ENCODE measurements at places on chromosomes 11 and 22.
A peak's percentile ranks its signal among the peaks of the same experiment; 100 is the strongest.

DNA sequence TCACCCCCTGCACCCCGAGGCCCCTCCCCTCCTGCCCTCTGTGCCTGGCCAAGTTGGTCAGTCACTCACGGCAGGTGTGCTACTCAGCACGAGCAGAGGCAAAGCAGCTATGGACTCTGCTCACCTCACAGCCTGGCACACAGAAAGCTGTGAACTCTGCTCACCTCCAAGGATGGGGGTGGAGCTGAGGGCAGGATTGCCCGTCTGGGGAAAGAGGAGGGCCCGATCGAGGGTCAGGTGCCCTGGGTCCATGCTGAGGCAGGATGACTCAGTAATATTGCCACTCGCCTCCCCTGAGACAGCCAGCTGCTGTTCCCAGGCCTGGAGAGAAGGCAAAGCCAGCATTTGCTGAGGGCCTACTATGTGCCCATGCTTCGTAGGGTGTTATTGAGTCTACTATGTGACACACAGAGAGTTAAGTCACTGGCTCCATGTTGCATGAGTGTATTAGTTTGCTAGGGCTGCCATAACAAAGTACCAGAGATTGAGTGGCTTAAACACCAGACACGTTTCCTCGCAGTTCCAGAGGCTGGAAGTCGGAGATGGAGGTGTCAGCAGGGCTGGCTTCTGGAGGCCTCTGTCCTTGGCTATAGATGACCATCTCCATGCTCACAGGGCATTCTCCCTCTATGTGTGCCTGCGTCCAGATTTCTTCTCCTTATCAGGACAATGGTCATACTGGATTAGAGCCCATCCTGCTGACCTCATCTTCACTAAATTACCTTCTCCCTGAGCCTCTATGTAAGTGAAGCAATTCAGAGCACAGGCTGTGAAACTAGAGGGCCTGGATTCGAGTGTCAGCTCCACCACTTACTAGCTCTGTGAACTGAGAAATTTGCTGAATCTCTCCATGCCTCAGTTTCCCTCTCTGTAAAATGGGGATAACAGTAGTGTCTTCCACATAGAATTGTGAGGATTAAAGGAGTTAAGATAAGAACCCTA, 13.2 kb upstream of the TSKU start:
- no peak for DNase-seq

GRCh38 chr11:46050003-46050461, 71.2 kb downstream of the PHF21A start:
- no peak for DNase-seq

GRCh38 chr11:71189768-71190315, 62.5 kb downstream of the SHANK2 start:
- no peak for DNase-seq

- no peak for DNase-seq
These were observed 3.4 kb upstream of the NR1H3 start for GRCh38 chr11:47254386-47254785.

DNA sequence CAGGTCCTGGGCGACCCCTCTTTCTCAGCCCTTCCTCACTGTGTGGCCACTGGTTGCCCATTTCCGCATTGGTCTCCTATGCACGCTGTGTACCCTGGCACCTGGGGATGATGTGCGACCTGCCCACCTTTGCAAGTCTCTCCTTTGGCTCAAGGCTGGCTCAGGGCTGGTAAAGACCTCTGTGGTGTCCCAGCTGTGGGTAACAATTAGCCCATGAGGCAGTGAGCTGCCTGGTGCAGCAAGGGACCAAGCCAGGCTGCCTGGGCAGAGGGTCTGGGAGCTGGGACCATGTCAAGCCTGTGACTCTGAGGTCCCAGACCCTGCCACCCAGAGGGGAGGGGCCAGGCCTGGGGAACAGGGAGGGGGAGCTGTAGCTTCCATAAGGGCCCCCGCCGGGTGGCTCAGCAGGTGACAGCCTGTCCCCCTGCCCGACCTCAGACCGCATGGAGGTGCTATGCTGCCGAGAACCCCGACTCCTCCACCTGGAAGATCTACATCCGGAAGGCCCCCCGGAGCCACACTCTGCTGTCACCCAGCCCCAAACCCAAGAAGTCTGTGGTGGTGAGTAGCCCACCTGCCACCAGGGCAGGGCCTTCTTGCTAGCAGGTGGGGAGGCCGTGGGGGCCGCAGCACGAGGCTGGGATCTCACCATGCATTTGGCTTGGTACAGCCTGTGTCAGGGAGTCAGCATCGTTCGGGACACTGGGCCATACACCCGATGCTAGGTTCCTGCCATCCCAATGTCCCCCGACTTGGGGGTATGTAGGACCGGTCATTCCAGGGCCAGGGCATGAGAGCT, 112.5 kb downstream of the KCNQ1OT1 start:
- DNase-seq: peak; percentile 7

DNA sequence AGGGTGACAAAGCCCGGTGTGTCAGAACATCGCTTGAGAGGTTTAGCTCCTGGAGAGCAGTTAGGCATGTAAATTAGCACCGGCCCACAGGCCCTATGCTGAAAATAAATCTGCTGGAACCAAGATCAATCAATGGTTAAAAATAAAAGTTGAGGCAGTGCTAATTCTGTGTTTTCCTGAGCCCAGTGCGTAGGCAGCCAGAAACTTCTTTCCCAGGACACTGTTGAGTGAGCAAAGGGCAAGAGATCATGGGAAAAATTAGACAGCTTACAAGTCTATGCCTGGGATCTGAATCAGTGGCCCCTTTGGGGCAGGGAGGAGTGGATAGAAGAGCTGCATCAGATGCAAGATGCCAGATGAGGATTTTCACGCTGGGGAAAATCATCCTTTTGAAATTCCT, 539.2 kb downstream of the BUD13 start:
- DNase-seq: no peak

GRCh38 chr11:39570526-39570925, 1888.9 kb downstream of the LRRC4C start:
- no peak for DNase-seq

- DNase-seq: no peak
These were observed 1.5 kb downstream of the IFITM5 start for GRCh38 chr11:297586-298405.

- DNase-seq: no peak
These were observed 20.1 kb upstream of the CHORDC1 start for GRCh38 chr11:90242894-90243416.

DNA sequence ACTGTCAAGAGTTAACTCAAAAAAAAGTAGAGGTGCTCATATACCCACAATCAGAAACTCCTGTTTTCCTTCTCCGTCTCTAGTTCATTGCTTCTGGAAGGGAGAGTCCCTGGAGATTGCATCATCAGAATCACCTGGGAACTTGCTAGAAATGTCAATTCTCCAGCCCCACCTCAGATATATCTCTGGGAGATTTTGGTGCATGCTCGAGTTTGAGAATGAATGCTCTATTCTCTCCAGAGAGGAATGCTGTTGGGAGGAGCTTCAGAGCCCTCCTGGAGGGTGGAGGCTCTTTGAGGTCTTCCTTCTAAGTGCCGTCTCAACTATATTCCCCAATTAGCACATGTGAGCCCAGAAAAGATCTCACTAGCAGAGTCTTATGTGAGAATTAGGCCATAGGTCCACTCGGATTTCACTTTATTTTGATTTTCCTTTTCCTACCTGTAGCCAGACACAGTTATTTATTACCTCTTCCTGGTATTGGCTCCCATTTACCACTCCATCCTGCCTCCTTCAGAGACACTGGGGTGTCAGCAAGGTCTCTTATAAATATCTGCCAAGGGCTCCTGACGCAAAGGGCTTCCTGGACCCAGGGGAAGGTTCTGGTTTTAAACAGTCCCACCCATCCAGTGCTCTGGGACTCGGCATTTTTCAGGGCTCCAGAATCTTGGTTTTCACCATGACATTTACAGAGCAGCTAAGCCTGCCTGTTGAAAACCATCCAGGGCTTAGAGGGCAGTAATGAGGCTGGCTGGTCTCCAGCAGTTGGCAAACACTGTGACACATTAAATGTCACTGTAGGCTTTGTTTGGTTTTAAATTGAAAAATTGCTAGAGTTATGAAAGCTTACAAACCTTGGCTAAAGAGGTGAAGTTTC, 136.2 kb downstream of the CD44 start:
- no peak for DNase-seq

DNA sequence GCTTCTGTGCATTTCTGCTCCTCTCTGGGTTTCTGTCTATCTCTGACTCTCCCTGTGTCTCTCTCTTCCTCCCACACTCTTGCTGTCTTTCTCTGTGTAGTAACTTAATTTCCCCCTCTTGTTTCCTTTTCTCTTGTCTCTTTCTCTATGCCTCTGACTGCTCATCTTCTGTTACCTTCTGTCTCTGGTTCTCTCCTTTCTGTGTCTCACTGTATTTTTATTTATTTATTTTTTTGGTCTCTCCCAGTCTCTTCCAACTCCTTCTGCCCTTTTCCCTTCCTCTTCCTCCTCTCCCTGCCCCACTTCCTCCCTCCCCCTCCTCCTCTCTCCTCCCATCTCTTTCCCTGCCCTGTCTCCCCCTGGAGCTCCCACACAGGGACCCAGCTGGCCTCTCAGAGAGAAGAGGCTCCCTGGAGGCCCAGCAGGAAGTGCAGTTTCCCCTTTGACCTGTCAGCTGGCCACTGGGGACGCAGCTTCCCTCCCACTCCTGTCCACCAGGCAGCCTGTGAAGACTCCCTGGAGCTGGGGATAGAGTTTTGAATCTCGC, 38.3 kb upstream of the MYH9 start:
- DNase-seq: no peak

DNA sequence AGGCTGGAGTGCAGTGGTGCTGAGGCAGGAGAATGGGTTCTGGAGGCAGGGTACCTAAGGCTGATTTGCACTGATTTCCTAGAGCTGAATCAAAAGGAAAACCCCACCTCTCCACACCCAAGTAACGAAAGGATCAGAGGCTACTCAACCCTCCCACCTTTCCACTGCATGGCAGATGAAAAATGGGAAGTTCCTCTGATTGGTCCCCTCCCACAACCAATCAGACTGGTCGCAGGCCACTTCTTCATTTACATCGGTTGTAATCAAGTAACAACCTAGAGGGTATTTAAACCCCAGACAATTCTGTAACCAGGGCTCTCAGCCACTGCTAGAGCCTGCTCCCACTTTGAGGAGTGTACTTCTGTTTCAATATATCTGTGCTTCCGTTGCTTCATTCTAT, 18.6 kb upstream of the PARVB start:
- DNase-seq: no peak

- DNase-seq: no peak
These were observed 35.9 kb downstream of the PKNOX2 start for GRCh38 chr11:125200441-125200840.

- DNase-seq: no peak
These were observed 132.1 kb upstream of the DDI1 start for GRCh38 chr11:103904324-103904667.

GRCh38 chr11:64867748-64868462, 10.5 kb downstream of the EHD1 start:
- no peak for DNase-seq

- peak; percentile 48 for DNase-seq
These were observed 188.9 kb downstream of the ST3GAL4 start for GRCh38 chr11:126544108-126545056.

GRCh38 chr11:1839204-1839923, 583 bp downstream of the TNNI2 start:
- no peak for DNase-seq

DNA sequence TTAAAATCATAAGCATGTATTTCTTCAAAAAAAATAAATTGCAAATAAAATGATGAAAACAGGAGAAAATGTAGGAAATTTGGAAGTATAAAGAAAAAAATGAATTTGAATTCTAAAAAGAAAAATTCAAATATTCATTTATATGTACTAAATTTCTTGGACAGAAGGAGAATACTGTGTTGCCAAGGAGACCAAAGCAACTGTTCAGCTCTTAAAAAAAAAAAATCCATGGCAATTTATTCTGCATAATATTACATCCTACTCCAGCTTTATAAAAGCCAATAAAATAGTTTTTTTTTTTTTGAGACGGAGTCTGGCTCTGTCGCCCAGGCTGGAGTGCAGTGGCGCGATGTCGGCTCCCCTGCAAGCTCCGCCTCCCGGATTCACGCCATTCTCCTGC, 6.0 kb downstream of the PGM2L1 start:
- DNase-seq: no peak

DNA sequence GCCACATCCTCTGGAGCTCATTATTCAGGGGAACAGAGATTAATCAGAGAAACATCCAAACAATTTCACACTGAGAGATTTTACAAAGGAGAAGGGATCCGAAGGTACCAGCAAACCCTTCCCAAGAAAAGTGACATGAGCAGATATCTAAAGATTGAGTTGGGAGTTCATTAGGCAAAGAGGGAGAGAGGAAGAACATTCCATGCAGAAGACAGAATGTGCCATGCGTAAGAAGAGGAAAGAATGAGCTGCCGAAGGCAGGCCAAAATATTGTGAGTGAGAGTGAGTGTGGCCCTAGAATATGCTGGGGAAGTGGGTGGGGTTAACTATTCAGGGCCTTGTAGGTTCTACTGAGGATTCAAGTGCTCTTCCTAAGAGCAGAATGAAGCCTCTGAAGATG, 50.0 kb upstream of the LYVE1 start:
- no peak for DNase-seq

DNA sequence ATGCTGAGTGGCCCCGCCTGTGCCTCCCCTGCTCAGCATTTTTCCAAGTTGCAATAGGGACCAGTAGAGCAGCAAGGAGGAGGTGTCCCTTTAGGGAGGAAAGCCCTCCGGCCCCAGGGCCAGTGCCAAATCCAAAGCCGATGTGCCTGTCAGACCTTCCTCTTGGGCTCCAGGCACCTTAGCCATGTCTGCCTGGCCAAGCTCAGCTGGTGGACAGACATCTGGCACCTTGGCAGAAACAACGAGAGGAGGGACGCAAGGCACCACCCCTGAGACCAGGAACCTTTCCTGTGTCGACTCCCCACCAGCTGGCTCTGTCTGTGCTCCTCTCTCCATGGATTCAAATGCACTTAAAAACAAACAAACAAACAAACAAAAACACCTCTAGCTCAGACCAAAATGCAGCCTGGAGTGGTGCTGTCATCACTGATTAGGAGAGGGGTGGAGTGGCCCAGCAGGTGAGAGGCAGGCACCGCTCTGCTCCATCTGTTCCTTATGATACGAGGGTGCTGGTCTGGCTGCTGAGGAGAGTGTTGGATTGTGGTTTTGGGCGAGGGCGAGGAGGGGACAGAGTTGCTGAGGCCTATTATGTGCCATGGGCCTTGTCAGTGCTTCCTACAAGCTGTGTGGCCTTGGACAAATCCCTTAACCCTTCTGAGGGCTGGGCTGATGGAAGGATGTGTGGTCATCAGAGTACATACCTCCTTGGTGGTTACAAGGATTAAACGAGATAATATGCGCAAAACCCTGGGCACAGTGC, 46.2 kb downstream of the TP53I11 start:
- no peak for DNase-seq
